Stimulated activated CD8-positive, alpha-beta memory T cell treated with anti-CD3 and anti-CD28 coated beads, Interleukin-2, amount 100 ng/mL, for 1 hour (primary cell): ENCODE measurements at places on chromosomes 7 and 10.

DNA sequence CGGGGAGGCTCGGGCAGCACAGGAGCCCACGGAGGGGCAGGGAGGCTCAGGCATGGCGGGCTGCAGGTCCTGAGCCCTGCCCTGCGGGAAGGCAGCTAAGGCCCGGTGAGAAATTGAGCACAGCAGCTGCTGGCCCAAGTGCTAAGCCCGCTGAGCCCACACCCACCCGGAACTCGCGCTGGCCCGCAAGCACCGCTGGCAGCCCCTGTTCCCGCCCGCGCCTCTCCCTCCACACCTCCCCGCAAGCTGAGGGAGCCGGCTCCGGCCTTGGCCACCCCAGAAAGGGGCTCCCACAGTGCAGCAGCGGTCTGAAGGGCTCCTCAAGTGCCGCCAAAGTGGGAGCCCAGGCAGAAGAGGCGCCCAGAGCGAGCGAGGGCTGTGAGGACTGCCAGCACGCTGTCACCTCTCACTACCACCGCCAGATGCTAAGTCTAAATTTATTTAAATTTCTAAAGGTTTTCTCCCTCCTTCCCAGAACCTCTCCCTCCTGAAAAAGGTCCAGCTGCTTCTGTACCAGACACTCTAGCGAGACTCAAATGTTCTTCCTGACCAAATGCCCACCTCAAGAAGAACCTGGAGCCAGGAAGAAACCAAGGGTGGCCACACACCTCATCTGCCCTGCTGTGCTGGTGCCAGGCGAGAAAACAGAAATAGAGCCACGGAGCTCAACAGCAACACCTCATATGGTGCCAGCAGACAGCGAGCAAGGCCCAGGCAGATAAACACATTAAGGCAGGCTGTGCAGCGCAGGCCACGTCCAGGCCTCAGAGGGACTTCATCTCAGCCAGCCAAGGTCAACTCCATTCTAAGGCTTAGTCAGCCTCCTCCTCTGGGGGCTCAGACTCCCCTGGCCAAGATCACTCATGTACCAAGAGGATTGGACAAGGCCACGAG, 47.0 kb downstream of the KCNMA1 start:
- no peak for DNase-seq

DNA sequence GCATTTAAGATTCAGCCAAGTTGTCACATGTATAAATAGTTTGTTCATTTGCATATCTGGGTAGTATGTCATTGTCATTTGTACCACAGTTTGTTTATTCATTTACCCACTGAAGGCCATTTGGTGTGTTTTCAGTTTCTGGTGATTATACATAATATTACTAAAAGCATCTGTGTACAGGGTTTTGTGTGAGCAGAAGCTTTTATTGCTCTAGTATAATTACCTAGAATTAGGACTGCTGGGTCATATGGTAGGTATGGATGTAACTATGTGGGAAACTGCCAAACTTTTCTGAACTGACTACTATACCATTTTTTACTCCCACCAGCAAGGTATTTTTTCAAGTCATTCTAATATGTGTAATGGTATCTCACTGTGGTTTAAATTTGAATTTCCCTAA, 584.0 kb upstream of the GHITM start:
- DNase-seq: no peak

DNA sequence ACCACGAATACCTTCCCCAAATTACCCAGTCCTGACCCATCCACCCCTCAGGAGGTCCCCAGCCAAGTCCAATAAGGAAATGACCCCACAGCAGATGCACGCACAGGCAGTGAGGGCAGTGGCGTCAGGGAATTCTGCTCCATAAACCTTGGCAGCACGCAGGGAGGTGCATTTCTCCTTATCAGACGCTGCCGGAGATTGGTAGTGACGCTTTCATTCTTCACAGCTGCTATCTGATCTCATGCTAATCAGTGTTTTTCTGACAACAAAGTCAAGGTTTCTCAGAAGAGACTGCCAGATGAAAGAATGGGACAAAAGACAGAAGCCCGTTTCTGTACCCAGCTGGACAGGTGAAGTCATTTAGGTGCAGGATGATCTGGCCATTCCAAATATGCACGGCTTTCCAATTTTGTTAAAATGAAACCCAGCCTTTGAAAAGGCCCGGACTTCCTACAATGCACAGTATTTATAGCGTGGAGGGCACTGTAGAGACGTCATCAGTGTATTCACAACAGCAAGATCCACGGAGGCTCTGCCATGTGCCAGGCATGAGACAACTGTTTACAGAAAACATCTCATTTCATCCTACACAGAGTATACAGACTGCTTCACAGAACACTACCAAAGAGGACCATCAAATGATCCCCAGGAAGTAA, 35.3 kb downstream of the DIP2C start:
- no peak for DNase-seq

DNA sequence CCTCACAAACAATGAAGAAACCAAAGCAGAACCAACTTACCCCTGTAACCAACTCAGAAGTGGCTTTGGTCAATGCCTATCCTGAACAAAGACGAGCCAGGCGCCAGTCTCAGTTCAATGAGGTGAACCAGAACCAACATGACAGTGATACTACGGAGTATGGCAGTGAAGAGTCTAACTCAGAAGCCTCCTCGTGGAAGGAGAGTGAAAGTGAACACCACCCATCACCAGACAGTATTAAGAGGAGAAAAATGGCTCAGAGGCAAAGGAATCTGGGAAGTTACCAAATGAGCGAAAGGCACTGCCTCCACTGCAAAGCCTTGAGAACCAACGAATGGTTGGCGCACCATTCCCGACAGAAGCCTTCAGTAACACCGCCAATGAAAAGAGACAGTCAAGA, 8.4 kb downstream of the SSMEM1 start:
- DNase-seq: no peak

DNA sequence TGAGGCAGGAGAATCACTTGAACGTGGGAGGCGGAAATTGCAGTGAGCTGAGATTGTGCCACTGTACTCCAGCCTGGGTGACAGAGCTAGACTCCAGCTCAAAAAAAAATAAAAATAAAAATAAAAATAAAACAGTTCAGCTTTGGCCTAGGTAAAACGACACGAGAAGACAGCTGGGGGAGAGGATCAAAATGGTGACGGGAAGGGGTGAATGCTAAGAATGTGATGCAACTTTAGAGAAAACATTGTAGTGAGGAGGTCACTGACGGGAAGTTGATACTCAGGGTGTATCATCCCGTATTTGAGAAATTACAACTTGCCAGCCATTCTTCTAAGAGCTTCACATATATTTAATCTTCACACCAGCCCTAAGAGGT, 1.1 kb downstream of the NDST2 start:
- DNase-seq: no peak

DNA sequence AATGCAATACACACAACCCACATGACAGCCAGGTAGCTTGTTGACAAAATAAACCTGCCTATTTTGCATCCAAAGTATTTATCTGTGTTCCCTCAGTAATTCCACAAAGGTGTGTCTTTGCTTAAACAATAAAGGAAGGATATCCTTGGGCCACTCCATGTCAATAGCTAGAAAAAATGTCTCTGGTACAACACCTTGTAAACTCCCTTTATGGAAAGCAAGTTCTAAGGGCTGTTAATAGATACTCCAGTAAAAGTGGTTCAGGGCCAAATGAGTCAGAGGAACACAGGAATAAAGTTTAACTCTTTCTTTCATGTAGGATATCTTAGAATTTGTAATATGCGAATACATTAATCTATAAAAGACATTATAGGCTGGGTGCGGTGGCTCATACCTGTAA, 96.9 kb upstream of the LRRTM3 start:
- no peak for DNase-seq

GRCh38 chr7:105768898-105769507, 107.4 kb downstream of the ATXN7L1 start:
- DNase-seq: no peak

GRCh38 chr10:117274509-117274908, 33.6 kb downstream of the SLC18A2 start:
- no peak for DNase-seq

DNA sequence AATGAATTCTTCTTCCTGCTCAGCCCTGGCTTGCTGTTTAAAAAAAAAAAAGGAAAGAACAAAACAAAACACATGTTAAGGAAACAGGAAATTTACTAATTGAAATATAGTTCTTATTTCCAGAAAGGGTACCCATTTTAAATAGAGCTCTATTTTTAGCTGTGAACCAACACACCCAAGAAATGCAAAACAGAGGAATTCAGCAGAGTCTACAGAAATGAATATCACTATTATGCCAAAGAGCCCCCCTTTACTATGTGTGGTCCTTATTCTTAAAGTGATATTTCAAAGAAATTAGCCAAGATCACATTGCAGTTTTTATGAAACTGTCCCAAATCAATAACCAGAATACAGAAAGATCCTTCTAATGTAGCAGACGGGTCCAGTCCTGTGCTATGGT, 53.7 kb downstream of the CCDC6 start:
- no peak for DNase-seq

DNA sequence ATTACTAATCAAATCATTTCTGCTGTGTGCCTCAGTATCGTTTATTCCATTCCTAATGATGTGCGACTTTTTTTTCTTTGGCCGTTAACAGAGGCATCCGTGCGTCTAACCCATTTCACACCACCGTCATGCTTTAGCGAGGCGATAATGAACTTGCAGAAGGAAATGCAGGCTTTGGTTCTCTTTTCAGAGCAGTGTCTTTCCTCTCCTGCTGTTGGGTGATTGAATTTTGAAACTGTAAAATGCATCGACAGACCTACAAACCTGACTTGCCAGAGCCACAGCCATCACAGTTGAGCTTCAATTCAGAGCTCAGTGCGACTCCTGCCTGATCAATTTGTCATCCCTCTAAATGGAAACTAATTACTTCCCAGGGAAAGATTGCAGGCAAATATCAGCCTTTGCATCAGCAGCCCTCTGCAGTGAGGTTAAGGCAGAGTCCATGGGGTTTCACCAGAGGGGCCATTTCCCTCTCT, 486.0 kb upstream of the GALNT17 start:
- DNase-seq: no peak

DNA sequence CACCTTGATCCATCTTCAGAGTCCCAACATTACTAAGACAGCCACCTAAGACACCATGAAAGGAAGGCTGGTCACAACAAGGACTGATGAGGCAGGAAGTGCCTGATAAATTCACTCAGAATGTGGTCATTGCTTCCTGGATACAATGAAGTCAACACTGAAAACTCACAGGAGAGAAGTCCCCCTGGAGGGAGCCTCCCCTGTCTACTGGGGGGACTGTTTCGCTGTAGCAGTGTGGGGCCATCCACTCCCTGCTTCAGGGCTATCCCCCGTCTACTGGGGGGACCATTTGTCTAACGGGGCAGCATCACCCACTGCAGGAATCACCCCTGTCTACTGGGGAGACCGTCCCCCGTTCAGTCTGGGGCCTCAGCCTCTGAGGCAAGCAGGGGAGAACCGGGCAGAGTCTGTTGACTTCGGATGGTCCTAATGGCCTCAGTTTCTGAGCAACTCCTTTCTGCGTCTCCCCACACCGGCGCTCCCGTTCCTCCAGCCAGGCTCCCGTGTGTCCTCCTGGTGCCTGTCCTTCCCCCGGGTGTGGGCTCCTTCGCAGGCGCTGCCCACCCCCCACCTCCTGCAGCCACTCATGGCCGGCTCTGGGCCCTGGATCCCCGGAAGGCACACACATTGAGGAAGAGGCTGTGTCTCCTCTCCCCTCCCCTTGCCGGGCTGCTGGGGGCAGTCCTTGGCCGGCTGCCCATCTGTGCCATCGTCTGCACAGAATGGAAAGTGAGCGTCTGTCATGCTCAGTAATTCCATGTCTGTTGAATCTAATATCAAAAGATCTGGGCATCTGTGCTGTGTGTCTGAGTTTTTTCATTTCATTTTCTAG, 59.9 kb upstream of the DNAJB6 start:
- no peak for DNase-seq

DNA sequence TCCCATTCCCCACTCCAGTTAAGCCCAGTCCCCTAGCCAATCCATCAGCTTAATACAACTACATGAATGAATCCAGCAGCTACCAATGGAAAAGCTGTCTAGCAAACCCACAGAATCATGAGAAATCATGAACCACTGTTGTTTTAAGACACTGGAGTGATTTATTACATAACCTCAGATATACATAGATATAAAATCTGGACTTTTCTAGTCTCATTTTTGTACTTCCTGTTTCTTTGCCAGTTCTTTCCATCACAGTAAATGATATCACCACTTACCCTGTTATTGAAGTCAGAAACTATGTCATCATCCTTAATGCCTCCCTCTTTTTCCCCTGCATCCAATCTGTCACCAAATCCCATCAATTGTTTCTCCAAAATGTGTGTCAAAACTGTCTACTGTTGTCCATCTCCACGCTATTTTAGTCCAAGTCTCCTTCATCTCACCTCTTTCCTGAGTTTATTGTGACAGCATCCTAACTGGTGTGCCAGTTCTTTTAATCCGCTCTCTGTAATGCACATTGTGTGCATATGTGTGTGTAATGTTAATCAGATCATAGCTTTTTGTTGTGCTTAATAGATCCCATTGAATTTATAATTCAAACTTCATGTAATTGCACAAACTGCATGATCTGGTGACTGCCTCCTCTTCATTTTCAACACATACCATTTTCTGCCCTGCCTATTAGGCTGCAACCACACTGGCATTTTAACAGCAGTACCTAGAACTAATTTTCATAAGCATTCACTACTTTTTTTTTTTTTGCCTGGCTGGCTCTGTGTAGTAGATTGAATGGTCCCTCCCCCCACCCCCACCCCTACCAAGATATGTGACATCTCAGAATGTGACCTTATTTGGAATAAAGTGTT, 56.0 kb downstream of the MKLN1 start:
- DNase-seq: no peak

GRCh38 chr7:135492151-135492550, 17.8 kb downstream of the CNOT4 start:
- no peak for DNase-seq

DNA sequence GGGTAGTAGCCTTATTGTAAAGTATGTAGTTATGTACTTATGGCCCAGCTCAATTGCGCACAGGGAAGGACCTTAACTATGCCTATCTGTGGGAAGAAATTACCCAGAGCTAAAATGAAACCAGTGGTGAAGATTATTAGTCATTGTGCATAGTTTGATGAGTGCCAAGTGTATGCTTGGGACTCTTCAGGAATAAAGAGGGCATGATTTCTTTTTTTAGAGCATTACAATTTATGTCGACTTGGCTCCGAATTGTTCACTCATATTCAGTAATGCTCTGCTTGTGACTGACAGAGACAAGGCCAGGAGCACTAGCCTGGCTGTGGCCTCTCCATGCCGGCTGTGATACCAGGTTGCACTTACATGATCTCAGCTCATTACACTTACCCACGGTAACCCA, 269.5 kb downstream of the TRIL start:
- no peak for DNase-seq

- no peak for DNase-seq
These were observed 95.3 kb downstream of the KAT6B start for GRCh38 chr10:74921744-74922143.

- no peak for DNase-seq
These were observed 520.3 kb upstream of the LRRTM3 start for GRCh38 chr10:66405566-66405965.
